CD14-positive monocyte (primary cell): ENCODE measurements at places on chromosomes 1 and 21. TPM values are rescaled to one million over a fixed set of nuclear protein-coding genes. Genes with fewer than 3 reads are reported as not detected.

The RBP7 gene
- 69.1 and 116 TPM in 2 replicates for polyA plus RNA-seq

The NDUFV3 gene
- 25.8 and 28.0 TPM in 2 replicates for polyA plus RNA-seq

The SV2A gene
- 0.14 TPM for polyA plus RNA-seq

The C8B gene
- not detected in 2 replicates for polyA plus RNA-seq

The ADAMTSL4 gene
- polyA plus RNA-seq = 2.8 TPM

The OR10J1 gene
- not detected for polyA plus RNA-seq
